ENCODE measurements at places on chromosomes 6 and 20.

DNA sequence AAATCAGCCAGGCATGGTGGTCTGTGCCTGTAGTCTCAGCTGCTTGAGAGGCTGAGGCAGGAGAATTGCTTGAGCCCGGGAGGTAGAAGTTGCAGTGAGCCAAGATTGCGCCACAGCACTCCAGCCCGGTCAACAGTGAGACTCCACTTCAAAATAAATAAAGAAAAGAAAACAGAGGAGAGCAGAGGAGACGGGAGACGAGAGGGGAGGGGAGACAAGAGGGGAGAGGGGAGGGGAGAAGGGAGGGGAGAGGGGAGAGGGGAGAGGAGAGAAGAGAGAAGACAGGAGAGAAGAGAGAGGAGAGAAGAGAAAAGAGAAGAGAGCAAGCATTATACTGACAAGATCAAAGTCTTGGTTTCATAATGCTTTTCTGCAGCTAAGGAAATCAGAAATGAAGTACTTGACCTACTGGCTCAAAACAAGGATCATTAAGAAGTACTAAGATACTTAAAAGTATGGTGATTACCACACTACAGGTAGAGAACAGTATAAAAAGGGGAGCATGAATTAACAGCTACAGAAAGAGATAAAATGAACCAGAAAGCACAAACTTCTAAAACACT lies 30.5 kb downstream of the FAM8A1 start:
- DNase-seq, result no peak

DNA sequence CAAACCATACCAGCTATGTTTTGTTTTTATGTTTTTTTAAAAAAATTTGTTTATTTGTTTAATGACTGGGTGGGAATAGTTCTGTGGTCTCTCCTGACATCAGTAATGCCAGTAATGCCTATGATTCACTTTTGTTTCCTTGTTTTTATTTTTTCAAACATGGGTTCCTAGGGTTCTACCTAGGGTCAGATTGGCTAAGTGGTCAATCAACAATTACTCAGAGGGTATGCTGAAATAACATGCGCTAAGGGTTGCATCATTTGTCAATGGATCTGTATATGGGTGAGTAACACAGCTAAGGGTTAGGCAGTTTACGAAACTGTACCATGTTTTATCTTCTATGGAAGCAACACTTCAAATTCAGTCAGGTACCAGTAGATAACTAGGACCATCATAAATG lies 583.8 kb upstream of the GJE1 start:
- DNase-seq, result no peak

DNA sequence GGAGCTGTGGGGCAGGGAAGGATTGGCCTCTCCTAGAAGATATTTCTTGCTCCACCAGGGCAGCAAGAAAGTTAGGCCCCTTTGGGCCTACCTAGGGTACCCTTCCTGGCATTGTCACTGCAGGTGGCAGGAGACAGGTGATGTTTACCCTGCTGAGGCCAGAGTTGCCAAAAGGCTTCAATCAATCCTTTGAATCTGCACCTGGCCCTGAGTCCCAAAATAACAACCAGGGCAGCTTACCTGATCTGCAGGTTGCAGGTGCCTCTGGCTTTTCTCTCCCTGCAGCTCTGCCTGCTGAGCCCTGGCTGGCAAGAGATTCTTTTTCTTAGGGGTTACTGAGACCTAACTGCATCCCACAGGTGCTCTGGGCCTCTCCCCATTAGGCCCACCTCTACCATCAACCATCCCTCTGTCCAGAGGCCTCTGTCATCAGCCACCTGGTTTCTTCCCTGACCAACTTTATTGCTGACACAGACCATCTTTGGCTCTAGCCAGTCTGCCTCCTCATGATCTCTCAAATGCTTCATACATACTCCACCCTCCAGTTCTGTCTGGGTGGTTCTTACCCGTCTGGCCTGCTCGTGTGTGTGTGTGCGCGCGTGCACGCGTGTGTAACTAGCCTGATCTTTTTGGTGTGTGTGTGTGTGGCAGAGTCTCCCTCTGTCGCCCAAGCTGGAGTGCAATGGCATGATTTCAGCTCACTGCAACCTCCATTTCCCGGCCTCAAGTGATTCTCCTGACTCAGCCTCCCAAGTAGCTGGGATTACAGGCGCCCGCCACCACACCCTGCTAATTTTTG lies 13.7 kb downstream of the BCL2L1 start:
- DNase-seq, result no peak

- DNase-seq, result no peak
These were observed 190.6 kb upstream of the GRIK2 start for GRCh38 chr6:101202867-101203374.

- DNase-seq, result no peak
These were observed 36.5 kb downstream of the SYNJ2 start for GRCh38 chr6:158018041-158018771.

- DNase-seq, result no peak
These were observed 88.8 kb downstream of the TAF4 start for GRCh38 chr20:61976644-61977418.

DNA sequence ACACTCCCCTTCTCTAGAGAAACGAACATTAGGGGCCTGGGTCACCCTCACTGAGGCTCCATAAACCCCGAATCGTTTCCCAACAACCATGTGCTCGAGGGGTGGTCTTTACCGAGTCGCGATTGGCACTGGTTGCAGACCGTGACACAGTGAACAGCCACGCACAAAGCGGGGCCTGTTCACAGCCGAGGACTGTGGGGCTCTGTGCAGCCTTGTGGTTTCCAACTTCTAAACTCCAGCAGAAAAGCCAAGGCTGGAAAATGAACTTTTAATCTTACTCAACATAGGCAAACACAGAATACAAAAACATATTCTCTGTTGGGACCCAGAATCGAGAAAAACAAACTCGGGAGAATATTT lies 19.0 kb downstream of the RRBP1 start:
- no peak for DNase-seq

- DNase-seq, result no peak
These were observed 35.2 kb downstream of the SLX4IP start for GRCh38 chr20:10470276-10470675.

Measured in NCI-H2227 treated with DMSO at 0.1 percent for 48 hours (cell line).